Activated T-helper 2 cell treated with anti-CD3 and anti-CD28 coated beads, Interferon-gamma antibody, Interleukin-2, Interleukin-4, amounts not matched to agents 10 μg/mL and 5 μg/mL and 100 μg/mL, durations not matched to agents 14 hours and 24 hours and 36 hours (primary cell): ENCODE measurements at places on chromosomes 6 and 20.

GRCh38 chr6:151054306-151054705 is 185.5 kb upstream of the AKAP12 start:
- no peak for DNase-seq

GRCh38 chr6:95593025-95593424 is 15.7 kb downstream of the MANEA start:
- DNase-seq: no peak

GRCh38 chr6:82614518-82614917 is 250.9 kb downstream of the TPBG start:
- no peak for DNase-seq

DNA sequence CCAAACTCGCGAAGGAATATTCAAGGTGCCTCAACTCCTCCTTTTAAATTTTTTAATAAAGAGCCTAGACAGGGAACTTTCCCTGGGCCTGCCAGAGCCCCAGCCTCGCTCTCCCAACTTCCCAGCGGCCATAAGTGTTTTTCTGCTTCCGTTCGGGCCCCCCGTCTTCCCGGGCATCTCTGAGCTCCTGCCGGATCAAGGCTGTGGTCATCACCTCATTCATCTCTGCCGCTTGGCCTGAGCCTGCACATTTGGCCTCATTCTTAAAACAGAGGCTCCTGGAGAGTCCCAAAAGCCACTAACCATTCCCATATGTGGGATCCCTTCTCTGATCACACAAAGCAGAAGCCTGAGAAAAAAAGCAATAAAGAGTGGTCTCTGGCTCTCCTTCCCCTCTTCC is 969.1 kb upstream of the DEFB115 start:
- no peak for DNase-seq

DNA sequence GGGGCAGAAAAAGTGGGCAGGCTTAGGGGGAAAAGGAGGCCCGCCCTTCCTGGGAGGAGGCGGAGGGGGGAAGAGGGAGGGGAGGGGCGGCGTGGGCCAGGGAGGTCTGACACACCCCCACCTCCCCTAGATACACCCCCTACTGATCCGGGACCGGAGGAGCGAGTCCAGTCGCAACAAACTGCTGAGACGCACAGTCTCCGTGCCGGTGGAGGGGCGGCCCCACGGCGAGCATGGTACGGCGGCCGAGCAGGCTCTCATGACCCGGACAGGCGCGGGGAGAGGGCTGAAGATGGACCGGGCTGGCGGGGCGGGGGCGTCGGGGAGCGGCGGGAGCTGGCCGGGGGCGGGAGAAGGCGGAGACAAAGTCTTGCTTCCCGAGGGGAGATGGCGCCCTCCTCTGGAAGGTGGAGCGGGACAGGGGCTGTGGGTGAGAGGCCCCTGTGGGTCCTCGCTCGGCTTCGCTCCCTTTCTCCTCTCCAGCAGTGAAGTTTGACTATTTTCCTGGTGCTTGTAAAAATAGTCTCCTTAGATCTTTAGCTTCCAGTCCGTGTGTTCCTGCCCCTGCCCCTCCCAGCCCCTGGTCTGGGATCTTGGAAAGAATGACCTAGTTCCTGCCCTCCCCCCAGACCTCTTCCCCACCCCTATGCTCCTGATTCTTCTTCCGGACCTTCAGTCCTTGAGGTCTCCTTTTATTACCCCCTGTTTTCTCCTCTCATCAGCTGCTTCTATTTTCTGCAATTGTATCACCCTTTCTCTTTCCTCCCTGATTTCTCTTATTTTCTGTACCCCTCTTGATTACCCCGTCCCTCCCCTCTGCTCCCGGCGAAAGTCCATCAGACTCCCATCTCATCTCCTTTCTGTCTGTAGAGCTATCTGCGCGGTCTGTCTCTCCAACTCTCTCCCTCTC is 6.1 kb downstream of the SYNGAP1 start:
- peak; percentile 73 for DNase-seq

GRCh38 chr6:160259143-160259425 is 463 bp upstream of the SLC22A2 start:
- DNase-seq: no peak

DNA sequence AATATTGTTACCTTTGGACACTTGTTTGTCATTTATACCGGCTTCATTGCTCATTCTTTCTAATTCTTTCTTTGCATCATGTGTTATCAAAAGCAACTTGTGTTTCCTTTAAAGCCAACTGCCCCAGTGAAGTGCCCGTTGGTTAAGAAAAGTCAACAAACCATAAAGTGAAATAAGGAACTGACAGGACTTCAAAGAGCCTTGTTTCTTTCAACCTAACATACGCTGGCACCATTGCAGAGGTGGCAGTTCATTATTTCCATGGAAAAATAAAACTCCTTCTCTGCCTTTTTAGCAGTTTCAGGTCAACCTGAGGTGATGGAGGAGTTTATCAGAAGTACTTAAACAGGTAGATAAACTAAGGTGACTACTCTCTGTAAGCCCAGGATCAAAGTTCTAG is 28.8 kb downstream of the FERMT1 start:
- no peak for DNase-seq

GRCh38 chr6:37277001-37277409 is 19.1 kb upstream of the TMEM217 start:
- no peak for DNase-seq

GRCh38 chr6:13079096-13079723 is 249.1 kb downstream of the TBC1D7 start:
- DNase-seq: no peak

DNA sequence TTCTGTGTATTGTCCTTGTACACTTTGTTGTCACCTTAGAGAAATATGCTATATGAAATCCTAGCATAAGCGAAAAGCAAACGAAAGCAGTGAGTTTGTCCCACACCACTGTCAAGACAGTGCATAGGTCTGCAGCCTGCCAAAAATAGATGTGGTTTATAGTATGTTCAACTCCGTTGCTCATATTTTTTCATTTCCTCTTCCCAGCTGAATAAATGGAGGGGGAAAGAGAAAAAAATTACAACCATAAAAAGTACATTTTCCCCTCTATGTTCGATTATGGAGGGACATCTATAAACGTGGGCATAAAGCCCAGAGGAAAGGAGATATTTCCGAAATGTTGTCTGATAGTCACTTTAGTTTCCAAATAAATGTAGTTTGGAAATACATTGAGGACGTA is 25.8 kb downstream of the PRL start:
- no peak for DNase-seq

DNA sequence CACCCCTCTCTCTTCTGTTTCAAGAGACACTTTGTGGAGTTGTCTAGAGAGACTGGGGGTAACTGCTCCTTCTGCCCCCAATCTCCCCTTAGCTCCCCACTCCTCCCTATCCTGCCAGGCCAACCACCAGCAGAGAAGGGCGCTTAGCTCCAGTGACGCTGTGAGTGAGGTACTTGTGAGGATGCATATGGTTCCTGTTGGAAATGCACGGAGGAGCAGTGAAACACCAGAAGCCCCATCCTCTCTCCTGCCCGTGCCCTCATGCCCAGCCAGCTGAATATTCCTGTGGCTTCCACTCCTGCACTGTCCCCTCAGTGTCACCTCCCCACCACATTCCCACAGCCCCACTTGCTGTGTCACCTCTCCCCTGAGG is 11.9 kb downstream of the NT5E start:
- no peak for DNase-seq

DNA sequence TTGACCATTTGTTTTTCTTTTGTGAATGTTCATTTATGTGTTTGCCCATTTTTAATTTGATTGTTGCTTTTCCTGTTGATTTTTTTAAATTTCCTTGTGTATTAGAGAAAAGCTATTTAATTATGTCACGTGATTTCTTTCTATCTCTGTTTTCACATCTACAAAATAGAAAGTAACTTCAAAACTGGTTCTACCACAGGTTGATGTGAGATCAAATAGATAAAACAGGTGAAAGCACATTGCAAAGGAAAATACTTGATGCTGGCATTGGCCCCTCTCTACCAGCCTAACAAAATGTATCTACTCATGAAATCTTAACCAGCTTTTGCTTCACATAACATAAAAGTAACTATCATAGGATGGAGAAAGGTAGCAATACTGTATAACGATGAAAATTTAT is 129.2 kb downstream of the TMEM242 start:
- no peak for DNase-seq

- DNase-seq: no peak
Measured at GRCh38 chr20:31662372-31662854, 24.7 kb downstream of the COX4I2 start.

GRCh38 chr20:1282966-1283365 is 16.9 kb downstream of the SNPH start:
- no peak for DNase-seq

DNA sequence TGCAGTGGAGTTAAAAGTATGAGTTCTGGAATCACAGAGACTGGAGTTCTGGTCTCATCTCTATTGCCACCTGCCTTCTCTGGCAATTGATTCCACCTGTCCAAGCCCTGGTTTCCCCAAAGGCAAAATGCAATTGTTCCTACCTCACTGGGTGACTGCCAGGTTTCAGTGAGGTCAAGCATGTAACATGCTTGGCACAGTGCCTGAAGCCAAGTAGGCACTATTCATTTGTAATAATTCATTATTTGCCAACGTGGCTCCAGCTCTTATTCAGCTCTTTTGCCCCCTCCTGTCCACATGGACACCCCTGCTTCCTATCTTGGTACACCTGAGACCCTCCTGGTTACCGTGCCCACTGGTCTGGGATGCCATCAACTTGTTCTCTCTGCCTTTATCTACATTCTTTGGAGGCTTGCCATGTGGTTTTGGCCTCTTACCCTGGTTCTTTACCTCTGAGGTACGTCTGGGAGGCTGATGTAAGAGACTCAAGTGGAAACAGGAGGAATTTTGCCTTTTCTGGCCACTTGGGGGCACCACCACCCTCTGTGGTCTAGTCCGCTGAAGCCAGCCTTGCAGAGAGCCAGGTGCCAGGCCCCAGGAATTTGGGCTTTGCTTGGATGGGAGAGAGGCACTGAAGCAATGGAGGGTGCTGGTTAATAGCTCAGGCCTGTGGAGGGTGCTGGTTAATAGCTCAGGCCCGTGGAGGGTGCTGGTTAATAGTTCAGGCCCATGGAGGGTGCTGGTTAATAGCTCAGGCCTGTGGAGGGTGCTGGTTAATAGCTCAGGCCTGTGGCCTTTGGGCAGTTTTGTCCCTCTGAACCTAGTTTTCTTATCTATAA is 1.7 kb downstream of the KCNK15 start:
- peak; percentile 32 for DNase-seq

GRCh38 chr20:8602389-8603116 is 466.3 kb upstream of the PLCB4 start:
- DNase-seq: no peak

DNA sequence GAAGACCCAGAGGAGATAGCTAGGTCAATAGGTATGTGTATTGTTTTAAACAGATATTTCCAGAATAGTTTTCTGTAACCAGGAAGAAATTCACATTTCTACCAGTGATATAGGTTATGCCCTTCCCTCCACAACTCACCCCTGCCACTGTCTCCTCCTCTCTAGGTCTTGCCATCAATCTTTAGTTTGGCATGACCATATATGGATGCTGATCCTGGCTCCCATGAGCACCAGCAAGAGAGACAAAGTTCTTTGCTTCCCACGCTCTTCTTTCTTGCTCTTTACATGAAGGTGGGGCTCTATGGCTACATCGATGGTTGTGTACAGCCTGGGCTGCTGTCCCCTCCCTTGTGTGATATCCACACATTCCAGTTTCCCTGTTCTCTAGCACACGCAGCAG is 459.4 kb upstream of the ID4 start:
- DNase-seq: no peak

DNA sequence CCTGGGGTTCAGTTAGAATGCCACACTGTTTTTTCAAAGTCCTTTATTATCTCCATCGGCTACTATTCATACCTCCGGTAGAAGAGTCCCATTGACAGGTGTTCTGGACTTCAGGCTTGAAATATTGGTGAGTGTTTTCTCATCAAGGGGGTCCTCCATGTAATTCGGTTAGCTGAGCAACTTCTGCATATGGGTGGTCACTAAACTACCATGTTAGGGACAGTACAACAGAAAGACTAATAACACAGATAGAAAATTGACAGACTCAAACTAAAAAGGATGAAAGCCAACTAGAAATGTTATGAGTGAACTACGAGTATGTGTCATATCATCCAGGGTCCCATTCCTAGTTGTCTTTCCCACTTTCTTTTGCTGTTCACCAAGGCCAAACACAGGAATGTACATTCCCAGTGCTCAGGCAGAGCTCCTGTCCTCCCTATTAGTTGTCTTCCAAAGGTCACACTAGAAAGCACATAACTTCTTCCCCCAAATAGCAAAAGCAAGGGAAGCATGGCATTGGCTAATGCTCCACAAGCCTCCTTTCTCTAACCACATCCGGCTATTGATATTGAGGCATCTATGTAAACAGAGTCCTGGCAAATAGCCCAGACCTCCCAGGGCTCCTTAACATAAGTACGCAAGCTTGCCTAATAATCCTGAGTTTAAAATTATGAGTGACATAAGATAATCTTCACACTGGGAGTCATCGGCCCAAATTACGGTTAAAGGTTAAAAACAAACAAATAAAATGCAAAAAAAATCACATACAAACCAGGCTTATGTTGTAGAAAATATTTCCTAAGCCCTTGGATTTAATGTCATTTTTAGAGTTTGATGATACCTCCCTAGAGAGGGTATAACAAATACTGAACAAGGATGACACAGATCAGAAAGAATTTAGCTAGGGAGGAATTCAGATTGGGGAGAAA is 13.2 kb downstream of the CCN2 start:
- no peak for DNase-seq

GRCh38 chr6:85464722-85465150 is 14.9 kb downstream of the NT5E start:
- no peak for DNase-seq

- DNase-seq: no peak
Measured at GRCh38 chr20:444862-445426, 17.4 kb downstream of the TBC1D20 start.

- DNase-seq: no peak
Measured at GRCh38 chr6:3227363-3228045, at the start of gene TUBB2B. TUBB2B (minus strand) TSS chr6:3227653; CDS start chr6:3227543, 110 bp downstream.

DNA sequence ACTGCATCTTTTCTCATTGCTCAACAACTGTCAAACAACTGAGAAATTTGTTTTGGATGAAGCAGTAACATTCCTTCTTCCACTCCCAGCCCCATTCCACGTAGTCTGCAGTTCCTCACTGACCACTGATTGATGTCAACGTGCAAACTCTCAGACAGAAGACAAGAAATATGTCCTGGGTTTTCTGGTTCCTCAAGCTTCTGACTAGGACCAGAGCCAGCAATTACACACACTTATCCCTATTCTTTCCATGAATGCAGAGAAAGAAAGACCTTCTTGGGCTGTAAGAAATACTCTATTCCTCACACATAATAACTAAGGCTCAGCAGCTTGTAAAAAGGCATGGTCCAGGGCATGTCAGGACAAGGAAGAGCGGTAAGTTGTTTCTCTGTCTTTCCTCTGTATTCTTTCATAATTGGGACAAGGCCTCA is 790.1 kb upstream of the SLC35B3 start:
- no peak for DNase-seq

- DNase-seq: no peak
Measured at GRCh38 chr6:48086187-48086586, 24.8 kb downstream of the PTCHD4 start.

- DNase-seq: no peak
Measured at GRCh38 chr6:20631549-20631924, 97.3 kb downstream of the CDKAL1 start.

DNA sequence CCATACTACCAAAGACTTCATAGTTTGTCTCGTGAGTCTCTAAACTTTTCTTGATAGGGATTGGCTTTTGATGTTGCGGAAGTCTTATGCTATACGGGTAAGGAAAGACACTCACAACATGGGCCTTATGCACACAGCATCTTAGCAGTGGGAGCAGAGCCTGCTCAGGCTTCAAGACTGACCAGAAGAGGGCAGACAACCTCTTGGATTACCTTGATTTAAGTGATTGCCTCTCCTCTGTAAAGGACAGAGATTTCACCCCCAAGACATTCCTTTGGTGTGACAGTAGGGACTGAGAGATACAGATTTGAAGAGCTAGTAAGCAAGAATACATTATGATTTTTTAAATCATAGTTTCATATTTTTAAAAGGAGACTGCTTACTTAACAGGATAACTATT is 71.0 kb upstream of the SAMD3 start:
- peak; percentile 20 for DNase-seq
